HCT116 (cell line): ENCODE measurements at places on chromosomes 3 and 15. TPM values are rescaled to one million over a fixed set of nuclear protein-coding genes. Genes with fewer than 3 reads are reported as not detected.
A peak's percentile ranks its signal among the peaks of the same experiment; 100 is the strongest.

DNA sequence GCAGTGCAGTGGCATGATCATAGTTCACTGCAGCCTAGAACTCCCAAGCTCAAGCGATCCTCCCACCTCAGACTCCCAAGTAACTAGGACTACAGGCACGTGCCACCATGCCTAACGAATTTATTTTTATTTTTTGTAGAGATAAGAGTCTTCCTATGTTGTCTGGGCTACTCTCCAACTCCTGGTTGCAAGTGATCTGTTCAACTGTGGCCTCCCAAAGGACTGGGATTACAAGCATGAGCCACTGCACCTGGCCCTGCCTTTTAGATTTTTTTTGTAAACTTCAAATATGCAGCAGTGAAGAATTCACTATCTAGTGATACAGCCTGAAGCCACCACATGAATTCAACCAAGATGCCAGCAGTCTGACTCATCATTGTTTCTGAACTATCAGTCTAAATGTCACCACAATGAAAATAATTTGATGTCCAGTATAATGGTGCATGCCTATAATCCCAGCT lies 32.7 kb downstream of the UBXN7 start:
- H3K27ac ChIP-seq, result peak overlapping the region; percentile 64
- peaks cover 40% of the 10 kb centered on the region for H3K4me1 ChIP-seq
- H3K4me3 ChIP-seq, result no peak overlapping the region
- peaks cover 2% of the 10 kb centered on the region for H3K36me3 ChIP-seq
- DNase-seq, result peak; percentile 28

Gene CHDH
- total RNA-seq, result 10.8 TPM

DNA sequence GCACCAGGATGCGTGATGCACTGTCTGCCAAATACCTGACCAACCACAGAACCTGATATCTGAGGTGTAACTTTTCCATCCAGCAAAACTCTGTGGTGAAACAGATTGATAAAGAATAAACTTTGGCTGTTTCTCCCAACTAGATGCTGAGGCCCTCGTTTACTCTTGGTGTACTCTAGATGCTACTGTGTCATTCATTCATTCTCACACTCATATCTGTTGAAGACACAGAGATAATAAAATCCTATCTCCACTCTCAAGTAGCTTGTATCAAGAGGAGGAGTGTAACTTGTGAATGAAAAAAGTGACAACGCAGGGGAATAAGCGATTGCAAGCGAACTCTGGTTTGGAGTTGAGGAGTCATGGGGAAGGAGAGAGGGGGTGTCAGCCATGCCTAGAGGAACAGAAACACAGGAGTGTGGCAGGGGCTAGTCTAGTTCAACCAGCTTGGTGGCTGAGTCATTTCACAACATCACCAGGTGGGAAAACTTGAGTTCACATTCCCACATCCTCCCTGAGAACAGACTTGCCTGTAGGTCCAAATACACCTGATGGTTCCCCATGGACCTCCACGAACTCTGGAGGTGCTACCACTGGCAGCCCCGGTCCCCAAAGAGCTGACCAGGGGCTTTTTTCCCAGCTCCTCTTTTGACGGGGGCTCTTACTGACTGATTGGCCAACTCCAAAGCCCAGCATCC lies 73.3 kb upstream of the SNRK start:
- no peaks in the 10 kb centered on the region for H3K27me3 ChIP-seq
- H3K4me3 ChIP-seq, result no peak overlapping the region
- DNase-seq, result no peak
- no peak overlapping the region for H3K27ac ChIP-seq

- peaks cover 14% of the 10 kb centered on the region; the same call in 1 of the 2 replicates for H3K4me1 ChIP-seq
- H3K4me3 ChIP-seq, result no peak overlapping the region
- no peaks in the 10 kb centered on the region for H3K27me3 ChIP-seq
- no peak overlapping the region for H3K27ac ChIP-seq
- H3K36me3 ChIP-seq, result no peaks in the 10 kb centered on the region
Measured at GRCh38 chr3:12825156-12825555, 16.2 kb downstream of the RPL32 start.

DNA sequence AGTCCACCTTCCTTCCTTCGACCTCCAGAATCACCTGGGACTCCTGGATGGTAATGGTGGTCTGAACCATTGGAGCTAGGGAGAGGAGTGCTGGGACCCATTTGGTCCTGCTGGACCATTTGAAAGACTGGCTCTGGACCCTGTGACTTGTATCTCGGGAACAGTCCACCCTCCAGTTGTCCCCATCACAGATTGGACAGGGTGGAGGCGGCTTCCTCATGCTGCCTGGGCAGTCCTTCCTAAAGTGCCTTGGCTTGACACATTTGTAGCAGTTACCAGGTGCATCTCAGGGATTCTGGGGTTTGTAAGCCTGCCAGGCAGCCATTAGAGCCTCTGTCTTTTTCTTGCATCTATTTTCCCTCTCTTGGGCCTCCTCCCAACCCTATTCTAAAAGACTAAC lies 758.1 kb downstream of the NAALADL2 start:
- H3K27me3 ChIP-seq, result no peaks in the 10 kb centered on the region
- H3K27ac ChIP-seq, result no peak overlapping the region
- no peaks in the 10 kb centered on the region for H3K4me1 ChIP-seq
- DNase-seq, result no peak

DNA sequence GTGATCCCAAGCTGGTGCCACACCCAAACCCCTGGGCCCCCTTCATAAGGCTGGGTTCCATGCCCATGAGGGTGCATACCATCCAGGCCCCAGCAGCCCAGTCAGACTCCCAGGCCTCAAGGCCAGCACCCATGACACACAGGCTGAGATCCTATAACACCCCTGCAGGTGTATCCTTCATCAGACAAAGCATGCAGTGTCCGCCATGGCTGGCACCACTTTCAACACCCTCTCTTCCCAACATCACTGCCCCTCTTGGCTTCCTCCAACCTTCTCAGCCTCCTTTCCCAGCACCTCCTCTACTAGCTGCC lies 3.5 kb downstream of the CCDC51 start:
- no peaks in the 10 kb centered on the region for H3K27me3 ChIP-seq
- DNase-seq, result no peak
- H3K27ac ChIP-seq, result peak overlapping the region; percentile 5; the same call in 1 of the 2 replicates
- H3K36me3 ChIP-seq, result peaks cover 18% of the 10 kb centered on the region; the same call in 1 of the 2 replicates
- no peak overlapping the region for H3K4me3 ChIP-seq
- H3K4me1 ChIP-seq, result peaks cover 65% of the 10 kb centered on the region

DNA sequence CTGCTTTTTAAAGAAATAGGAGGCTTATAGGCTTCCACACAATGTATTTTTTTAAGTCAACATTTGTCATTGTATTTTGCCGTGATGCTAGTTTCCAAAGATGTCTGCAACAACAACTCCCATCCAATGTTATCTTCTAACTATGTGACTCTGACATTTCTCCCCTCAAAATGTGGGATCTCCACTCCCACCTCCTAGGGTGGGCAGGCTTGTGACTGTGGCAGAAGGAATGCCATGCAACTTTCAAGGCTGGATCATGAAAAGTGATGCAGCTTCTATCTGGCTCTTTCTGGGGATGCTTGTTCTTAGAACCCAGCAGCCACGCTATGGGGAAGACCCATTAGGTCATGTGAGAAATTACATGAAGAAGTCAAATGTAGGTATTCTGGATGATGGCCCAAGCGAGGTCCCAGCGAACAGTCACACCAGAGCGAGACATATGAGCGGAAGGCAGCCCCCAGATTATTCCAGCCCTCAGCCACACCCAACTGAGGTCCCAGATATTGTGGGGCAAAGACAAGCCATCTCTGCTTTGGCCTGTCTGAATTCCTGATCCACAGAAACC lies 124.3 kb downstream of the BDH1 start:
- DNase-seq, result no peak
- H3K36me3 ChIP-seq, result no peaks in the 10 kb centered on the region
- no peaks in the 10 kb centered on the region for H3K27me3 ChIP-seq

DNA sequence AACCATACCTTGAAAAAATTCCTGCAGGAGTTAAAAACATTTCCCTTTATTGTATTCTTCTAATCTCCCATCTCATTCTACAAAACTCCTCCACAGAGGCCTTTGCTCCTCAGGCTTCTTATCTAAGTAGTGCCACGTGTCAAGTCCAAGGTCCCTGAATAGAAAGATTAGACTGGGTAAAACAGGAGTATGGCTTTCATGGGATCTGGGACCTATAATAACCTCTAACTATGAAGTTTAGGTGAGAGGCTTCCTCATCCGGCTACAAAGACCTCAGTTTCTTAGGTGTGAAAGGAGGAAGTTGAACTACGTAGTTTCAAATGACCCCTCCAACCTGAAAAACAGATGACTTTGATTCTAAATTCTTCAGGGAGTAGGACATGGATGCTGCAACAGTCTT lies 20.0 kb downstream of the GPR15 start:
- peaks cover 82% of the 10 kb centered on the region for H3K4me1 ChIP-seq
- H3K27ac ChIP-seq, result peak overlapping the region; percentile 98
- DNase-seq, result no peak
- H3K4me3 ChIP-seq, result no peak overlapping the region

DNA sequence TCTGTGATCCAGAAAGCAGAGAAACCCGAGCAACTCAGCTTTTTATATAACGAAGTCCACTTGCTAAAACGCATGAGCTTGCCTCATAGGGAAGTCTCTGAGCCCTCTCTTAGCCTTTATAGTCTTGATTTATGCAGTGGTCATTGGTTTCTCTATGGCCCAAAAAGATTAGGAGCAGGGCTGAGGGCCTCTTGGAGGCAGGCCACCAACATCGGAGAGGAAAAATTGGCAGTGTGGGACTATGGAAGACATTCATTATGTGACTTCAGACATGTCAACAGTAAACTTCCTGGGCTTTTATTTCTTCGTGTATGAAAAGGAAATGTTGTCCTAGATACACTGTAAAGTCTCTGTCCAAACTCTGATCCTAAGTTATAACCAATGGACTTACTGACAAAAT lies 13.5 kb downstream of the RAB8B start:
- no peak for DNase-seq
- no peaks in the 10 kb centered on the region for H3K27me3 ChIP-seq
- H3K4me1 ChIP-seq, result no peaks in the 10 kb centered on the region

- no peak overlapping the region for H3K27ac ChIP-seq
- H3K4me3 ChIP-seq, result no peak overlapping the region
- DNase-seq, result no peak
- no peaks in the 10 kb centered on the region for H3K27me3 ChIP-seq
- no peaks in the 10 kb centered on the region for H3K4me1 ChIP-seq
Measured at GRCh38 chr3:45623393-45623792, 28.8 kb downstream of the LIMD1 start.

DNA sequence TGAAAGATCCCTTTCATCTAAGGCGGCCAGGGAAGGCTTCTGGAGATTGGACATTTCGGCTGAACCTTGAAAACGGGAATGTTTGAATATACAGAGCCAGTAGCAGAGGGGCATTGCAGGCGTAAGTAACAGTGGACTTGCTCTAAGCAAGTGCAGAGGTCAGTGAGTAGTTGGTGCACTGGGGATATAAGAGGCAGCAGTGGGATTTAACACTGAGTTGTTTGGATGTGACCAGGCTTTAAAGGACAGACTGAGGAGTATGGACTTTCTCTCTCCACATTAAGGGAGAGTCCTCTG lies 1.3 kb downstream of the ARNT2 start:
- DNase-seq, result no peak
- H3K4me1 ChIP-seq, result no peaks in the 10 kb centered on the region
- no peak overlapping the region for H3K27ac ChIP-seq
- 0 out of 2 replicates have a peak, but pooled peaks cover 3% of the 10 kb centered on the region for H3K27me3 ChIP-seq
- no peaks in the 10 kb centered on the region for H3K36me3 ChIP-seq

Gene KIF23
- total RNA-seq, result 83.7 TPM
